ENCODE measurements at places on chromosomes 12 and 14. TPM values are rescaled to one million over a fixed set of nuclear protein-coding genes. Genes with fewer than 3 reads are reported as not detected.

GRCh38 chr14:62592877-62593276 lies 452.4 kb downstream of the KCNH5 start:
- no peak for DNase-seq

DNA sequence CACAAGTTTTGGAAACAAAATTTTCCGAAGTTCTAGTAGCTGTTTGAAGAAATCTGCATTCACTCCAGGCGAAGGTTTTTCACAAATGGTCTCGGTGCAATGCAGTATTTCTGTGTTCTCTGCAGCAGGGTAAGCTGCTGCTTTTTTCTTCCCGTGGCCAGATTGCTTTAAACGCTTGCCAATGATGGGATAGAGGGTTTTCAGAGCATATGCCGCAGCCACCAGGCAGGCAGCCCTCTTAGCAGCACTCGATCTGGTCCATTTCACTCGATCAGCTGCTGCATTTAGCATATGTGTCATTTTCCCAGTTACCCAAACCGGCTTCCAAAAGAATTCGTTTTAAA lies 315 bp downstream of the ABCD2 start:
- no peak for DNase-seq

DNA sequence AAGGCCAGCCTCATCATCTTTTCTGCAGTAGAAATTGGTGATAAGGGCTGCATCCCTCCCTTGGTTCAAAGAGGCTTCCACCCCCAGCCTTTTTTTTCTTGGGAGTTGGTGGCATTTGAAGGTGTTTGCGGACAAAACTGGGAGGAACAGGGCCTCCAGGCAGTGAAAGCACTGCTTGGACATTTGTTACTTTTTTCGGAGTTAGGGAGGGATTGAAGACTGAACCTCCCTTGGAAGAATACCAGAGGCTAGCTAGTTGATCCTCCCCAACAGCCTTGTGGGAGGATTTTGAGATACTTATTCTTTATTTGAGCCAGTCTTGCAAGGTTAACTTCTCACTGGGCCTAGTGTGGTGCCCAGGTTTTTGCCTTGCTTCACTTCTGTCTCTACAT lies 3.2 kb downstream of the PABPN1 start:
- DNase-seq, result no peak

DNA sequence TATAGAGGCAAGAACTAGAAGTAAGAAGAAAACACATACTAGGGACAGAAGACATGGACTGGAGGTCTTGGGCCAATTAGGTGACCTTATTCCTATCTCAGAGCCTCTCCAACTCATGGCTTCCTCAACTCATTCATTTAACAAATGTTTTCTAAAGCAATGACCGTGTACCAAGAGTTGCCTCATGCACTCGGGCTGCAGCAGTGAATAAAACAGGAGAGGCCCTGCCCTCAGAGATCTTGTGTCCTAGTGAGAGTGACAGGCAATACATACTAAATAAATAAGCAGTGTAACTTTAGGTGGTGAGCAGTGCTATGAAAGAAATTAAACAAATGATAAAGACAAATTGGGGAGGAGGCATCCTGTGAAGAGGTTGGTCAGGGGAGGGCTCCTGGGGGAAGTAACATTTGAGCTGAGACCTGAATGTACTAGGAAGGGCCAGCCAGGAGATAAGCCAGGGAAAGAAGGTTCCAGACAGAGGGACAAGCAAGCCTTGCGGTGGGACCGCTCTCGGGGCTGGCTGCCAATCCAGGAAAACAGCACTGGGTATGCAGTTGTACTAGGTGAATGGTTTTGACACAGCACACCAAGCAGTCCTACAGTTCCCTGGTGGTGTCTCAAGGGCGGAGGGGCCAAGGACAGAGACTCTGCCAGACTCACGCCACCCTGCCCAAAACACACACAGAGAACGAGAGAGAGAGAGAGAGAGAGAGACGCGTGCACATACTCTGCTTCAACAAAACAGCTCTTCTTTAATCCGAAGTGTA lies 1.3 kb downstream of the NINJ2 start:
- no peak for DNase-seq

GRCh38 chr12:11884706-11885105 lies 186.0 kb upstream of the BCL2L14 start:
- DNase-seq, result no peak

- no peak for DNase-seq
Observed at GRCh38 chr14:55609681-55610080, 29.7 kb downstream of the KTN1 start.

GRCh38 chr14:22973217-22974032 lies 8.9 kb downstream of the AJUBA start:
- peak; percentile 58 for DNase-seq

DNA sequence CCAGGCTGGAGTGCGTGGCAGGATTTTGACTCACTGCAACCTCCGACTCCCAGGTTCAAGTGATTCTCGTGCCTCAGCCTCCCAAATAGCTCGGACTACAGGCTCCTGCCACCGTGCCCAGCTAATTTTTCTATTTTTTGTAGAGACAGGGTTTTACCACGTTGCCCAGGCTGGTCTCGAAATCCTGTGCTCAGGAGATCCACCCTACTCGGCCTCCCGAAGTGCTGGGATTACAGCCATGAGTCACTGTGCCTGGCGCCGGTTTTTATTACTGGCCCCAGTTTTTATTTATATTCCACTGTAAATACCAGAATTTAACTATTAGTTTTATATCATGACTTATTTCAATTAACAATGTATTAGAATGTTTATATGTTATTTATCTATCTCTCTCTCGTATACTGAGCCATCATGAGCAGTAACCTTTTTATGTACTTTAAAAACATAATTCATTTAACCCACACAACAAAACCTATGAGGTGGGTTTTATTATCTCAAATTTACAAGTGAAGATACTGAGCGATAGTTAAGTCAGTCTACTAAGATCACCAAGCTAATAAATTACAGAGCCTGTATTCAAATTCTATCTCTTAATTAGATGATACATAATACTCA lies 47.8 kb downstream of the HECTD1 start:
- no peak for DNase-seq

The BIN2 gene
- 0.18 TPM for total RNA-seq

The IL26 gene
- not detected for total RNA-seq

DNA sequence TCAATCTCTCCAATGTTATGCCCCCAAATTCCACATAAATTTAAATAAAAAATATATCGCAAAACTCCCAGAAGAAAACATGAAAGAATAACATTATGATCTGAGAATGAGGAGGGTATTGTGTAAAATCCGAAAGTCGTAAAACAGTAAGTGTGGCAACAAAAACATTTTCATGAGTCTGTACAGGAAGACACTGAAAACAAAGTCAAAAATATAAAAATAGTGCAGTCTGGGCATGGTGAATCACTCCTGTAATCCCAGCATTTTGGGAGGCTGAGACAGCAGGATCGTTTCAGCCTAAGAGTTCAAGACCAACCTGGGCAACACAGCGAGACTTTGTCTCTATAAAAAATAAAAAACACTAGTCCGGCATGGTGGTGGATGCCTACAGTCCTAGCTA lies 57.1 kb downstream of the SPTLC2 start:
- no peak for DNase-seq

The CFAP54 gene
- 0.14 TPM for total RNA-seq

DNA sequence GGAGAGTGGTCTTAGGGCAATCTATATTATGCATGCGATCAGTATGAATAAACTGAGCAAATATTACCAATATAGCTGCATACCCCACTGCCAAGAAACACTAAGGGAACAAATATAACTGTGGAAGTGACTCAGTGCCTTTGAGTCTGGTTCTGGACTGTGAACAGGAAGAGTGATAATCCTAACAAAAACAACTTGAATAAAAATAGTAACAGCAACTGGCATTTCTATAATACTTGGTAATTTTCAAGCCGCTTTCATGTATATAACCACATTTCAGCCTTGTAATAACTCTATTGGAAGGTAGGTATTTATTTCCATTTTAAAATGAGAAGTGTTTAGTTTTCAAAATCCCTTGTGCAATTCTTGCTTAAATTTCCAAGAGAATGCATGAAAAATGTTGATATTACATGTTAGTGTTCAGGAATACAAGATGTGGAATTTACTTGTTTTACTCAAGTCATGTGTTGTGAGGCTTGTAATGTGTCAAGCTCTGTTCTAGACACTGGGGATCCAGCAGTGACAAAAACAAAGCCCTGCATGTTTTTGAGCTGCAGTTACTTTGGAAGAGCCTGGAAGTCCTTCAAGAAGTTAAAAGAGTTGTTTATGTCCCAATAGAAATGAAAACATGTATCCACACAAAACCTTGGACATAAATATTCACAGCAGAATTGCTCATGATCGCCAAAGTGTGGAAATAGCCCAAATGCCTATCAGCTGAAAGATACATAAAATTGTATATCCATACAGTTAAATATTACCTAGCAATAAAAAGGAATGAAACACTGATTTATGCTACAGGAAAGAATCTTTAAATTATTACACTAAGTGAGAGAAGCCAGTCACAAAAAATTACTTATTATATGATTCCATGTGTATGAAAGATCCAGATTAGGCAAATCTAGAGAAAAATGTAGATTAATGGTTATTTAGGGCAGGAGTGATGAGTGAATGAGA lies 338.1 kb upstream of the TMEM132C start:
- no peak for DNase-seq

DNA sequence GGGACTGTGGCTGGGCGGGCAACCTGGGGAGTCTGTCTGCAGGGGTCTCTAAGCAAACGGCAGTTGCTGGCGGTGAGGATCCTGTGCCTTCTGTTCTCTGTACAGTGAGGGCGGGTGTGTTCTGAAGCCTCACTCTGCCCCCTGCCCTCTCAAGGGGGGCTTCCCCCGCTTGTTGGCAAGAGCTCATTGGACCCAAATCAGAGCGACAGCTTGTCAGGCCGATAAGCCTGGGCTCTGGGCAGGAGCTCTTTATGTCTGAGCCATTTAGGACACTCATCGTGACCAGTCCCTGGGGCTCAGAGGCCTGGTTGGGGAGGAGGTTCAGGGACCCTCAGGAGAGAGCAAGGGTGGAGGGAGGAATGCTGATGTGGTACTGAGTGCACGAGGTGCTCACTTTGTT lies 136.0 kb downstream of the TSPAN9 start:
- DNase-seq, result no peak

- DNase-seq, result no peak
Observed at GRCh38 chr14:80634106-80634758, 307.3 kb downstream of the CEP128 start.

DNA sequence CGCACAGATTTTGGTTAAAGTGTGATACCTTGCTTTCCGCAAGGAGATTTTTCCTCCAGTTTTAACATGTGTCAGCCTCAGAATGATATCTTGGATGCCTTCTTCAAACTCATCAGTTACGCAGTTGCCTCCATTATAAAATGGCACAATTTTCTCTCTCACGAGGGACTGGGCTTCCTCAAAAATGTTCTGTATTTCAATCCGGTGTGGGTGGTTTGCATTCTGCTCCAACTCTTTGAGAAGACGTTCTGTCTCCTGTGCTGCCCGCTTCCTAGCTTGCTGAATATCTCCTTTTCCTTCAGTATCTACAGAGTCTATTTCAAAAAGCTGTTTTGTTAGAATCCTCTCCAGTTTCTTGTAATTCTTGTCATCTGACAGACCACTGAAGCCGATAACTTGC lies 1.8 kb downstream of the BAG5 start:
- no peak for DNase-seq

The FOXA1 gene
- 271 TPM for total RNA-seq

DNA sequence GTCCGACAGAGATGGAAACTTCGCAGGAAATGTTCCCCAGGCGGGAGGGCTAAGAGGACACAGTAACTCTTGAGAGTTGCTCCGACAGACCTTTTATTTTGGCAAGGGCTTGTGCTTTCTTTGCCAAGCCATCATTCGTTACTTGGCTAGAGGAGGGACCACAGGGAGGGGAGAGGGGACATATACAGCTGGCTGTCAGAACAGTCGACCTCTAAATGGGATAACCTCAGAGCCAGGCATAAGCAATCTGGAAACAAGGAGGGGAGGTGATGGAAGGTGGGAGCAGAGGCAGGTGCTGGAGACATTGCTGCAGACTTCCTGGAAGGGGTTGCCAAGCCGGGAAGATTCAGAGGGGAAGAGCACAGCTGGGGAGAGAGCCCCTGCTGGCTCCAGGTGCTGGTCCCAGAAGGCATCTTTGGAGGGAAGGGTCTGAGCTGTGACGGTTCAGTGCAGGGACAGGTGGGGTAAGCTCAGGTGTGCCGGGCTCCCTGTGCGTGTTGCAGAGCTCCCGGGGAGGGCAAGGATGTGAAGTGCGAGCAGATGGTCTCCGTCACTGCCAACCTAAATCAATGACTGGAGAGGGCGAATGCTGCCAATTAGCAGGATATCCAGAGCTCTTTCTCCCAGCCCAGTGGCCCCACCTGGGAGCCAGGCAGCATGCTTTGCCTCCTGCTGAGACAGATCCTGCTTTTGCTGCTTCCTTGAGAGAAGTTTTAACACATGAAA lies 50.1 kb downstream of the CHST11 start:
- no peak for DNase-seq

GRCh38 chr12:91127306-91127705 lies 16.0 kb upstream of the LUM start:
- no peak for DNase-seq

- peak; percentile 78 for DNase-seq
Observed at GRCh38 chr14:103126873-103127304, 3.6 kb downstream of the TNFAIP2 start.

The KIF26A gene
- total RNA-seq, result 5.5 TPM

The SPATS2 gene
- 43.1 TPM for total RNA-seq

GRCh38 chr14:87990682-87991081 lies 2.3 kb downstream of the GALC start:
- DNase-seq, result no peak

The FOXN4 gene
- 0.95 TPM for total RNA-seq

DNA sequence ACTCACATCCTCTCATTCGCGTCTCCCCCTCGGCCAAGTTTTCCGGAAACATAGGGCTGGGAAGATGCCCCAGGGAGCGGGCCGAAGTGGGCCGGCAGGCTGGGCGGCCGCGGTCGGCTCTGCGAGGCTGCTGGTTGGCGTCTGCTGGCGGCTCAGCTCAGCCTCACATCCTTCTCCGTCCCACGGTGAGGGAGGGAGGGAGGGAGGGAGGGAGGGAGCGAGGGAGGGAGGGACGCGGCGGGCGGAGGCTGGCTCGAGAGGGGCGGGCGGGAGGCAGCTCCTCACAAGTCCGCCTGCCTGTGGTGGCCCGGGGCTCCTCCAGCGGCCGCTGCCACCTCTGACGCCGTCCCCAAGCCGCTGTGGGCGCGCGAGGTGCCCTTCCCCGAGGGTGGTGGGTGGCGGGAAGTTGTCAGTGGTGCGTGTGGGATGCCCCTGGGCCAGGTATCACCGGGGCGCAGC lies 93.8 kb downstream of the RFLNA start:
- no peak for DNase-seq

- no peak for DNase-seq
Observed at GRCh38 chr12:24898606-24899005, 50.3 kb downstream of the BCAT1 start.

Data from Caco-2 (cell line).